ENCODE measurements at places on chromosomes 7 and 10.
A peak's percentile ranks its signal among the peaks of the same experiment; 100 is the strongest.

GRCh38 chr7:41975849-41976248 is 261.2 kb downstream of the GLI3 start:
- DNase-seq: no peak

DNA sequence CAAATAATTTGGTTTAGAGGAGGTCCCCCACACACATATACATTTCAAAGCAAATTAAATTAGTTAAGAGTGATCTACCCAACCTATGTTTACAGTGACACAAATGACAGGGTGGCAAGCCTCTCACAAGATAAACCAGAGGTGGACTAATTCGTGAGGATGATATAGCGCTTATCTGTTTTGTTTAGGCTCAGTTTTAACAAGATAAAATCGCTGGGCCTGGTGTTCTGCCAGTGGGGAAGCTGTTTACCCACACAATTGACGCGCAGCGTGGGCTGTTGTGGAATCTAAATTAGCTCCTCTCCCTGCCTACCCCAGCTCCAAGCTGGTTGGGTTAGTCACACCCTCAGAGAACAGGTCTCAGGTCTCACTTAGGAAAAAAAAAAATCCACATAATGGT is 16.7 kb upstream of the PLXNA4 start:
- no peak for DNase-seq

DNA sequence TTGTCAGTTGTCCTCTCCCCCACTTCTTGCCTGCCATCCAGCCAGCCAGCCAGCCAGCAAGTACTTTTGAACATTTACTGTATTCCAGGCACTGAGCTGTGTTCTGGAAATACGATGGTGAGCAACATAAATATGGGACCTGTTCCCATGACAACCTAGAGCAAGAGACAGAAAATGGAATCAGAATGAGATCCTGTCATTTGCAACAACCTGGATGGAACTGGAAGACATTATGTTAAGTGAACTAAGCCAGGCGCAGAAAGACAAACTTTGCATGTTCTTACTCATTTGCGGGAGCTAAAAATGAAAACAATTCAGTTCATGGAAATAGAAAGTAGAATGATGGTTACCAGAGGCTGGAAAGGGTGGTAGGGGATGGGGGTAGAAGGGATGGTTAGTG is 140.7 kb downstream of the ICA1 start:
- no peak for DNase-seq

- no peak for DNase-seq
Measured at GRCh38 chr7:117480055-117480362, 184 bp downstream of the CFTR start.

- no peak for DNase-seq
Measured at GRCh38 chr10:66021423-66021822, 904.4 kb upstream of the LRRTM3 start.

GRCh38 chr10:131654471-131655087 is 246.2 kb upstream of the PPP2R2D start:
- DNase-seq: no peak

DNA sequence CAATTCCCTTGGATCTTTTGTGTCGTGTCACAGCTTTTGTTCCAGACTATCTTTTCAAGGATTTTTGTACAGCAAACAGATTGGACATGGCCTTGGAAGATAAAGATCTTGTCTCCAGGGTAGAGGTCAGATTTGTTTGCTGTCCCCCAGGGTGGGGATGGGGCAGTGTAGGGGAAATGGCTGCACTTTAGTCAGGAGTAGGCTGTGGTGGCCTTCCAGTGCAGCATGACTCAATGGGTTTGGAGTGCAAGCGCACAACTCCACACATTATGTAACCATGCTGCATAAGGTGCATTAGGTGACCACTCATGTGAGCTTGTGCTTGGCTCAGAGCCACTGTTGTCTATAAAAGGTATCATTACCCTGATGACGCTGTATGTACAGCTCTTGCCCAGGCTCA is 23.9 kb upstream of the ADAMTS14 start:
- DNase-seq: no peak

GRCh38 chr7:55160539-55160938 is 141.7 kb downstream of the EGFR start:
- no peak for DNase-seq

DNA sequence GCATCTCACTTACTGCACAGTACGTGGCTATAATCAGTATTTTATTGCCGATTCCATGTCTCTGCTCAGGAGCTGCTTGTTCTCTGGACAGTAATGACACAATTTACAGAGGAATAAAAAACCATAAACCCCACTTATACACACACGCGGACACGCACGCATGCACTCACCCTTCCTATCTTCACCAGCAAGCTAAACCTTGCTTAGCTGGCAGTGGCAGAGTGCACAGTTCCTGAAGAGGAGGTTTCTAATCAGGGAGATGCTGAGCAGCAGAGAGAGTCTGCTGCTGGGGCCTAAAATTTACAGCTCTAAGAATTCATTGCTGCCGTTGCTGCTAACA is 66.3 kb downstream of the SND1 start:
- DNase-seq: no peak

GRCh38 chr7:118305671-118306070 is 81.2 kb downstream of the ANKRD7 start:
- DNase-seq: no peak

GRCh38 chr10:89019569-89020327 is 29.1 kb downstream of the FAS start:
- no peak for DNase-seq

GRCh38 chr7:77631820-77632219 is 64.4 kb upstream of the RSBN1L start:
- DNase-seq: no peak

GRCh38 chr7:1963575-1963974 is 269.2 kb downstream of the MAD1L1 start:
- DNase-seq: no peak

DNA sequence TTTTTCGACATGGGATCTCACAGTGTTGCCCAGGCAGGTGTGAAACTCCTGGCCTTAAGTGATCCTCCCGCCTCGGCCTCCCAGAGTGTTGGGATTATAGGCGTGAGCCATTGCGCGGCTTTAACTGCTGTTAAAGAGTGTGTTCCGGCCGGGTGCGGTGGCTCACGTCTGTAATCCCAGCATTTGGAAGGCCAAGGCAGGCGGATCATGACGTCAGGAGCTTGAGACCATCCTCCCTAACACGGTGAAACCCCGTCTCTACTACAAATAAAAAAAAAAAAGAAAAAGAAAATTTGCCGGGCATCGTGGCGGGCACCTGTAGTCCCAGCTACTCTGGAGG is 1.1 kb downstream of the RABGEF1 start:
- DNase-seq: no peak

DNA sequence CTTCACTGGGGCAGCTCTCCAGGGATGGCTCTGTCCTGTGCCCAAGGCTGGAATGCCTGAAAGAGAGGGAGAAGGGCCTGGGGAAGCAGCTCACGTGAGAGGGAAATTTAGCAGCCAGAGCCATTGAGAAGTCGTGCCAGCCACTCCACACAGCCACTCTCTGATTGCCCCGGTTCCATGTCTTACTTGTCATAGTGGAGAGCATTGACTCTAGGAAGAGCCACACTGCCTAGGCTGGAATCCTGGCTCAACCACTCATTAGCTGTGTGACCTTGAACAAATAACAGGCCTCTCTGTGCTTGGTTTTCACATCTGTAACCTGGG is 728.0 kb downstream of the PARD3 start:
- no peak for DNase-seq

- DNase-seq: no peak
Measured at GRCh38 chr10:73959484-73960243, 38.3 kb upstream of the VCL start.

DNA sequence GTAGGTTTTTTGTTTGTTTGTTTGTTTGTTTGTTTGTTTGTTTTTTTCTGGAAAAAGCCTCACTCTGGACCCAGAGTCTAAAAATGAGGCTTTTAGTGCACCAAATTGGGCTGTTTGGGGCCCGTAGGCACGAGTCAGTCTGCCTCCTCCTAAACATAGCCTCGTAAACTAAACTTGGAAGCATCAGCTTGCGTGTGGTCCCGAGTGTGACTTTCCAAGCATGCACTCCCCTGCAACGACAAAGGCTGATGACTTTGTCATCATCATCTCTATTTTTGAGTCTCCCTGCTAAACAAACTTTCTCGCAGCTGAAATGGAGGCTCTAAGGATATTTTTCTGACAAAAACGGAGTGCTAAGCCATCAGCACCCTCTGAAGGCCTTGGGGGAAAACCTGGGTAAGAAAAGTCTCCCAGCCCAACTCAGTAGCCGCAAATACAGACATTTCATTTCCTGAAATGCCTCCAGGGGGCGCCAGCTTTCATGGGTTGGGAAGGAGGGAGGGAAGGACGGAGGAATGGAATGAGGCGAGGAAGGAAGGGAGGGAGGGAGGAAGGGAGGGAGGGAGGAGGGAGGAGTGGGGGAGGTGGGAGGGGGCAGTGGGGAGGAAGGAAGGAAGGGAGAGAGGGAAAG is 245.9 kb downstream of the KCNMA1 start:
- DNase-seq: peak; percentile 33

GRCh38 chr10:30991647-30992011 is 40.0 kb downstream of the ZNF438 start:
- no peak for DNase-seq

All from NCI-H524 (cell line).